ENCODE measurements at places on chromosomes 6 and 20. TPM values are rescaled to one million over a fixed set of nuclear protein-coding genes. Genes with fewer than 3 reads are reported as not detected.
A peak's percentile ranks its signal among the peaks of the same experiment; 100 is the strongest.

Gene ORC3
- total RNA-seq, result 28.0 TPM

DNA sequence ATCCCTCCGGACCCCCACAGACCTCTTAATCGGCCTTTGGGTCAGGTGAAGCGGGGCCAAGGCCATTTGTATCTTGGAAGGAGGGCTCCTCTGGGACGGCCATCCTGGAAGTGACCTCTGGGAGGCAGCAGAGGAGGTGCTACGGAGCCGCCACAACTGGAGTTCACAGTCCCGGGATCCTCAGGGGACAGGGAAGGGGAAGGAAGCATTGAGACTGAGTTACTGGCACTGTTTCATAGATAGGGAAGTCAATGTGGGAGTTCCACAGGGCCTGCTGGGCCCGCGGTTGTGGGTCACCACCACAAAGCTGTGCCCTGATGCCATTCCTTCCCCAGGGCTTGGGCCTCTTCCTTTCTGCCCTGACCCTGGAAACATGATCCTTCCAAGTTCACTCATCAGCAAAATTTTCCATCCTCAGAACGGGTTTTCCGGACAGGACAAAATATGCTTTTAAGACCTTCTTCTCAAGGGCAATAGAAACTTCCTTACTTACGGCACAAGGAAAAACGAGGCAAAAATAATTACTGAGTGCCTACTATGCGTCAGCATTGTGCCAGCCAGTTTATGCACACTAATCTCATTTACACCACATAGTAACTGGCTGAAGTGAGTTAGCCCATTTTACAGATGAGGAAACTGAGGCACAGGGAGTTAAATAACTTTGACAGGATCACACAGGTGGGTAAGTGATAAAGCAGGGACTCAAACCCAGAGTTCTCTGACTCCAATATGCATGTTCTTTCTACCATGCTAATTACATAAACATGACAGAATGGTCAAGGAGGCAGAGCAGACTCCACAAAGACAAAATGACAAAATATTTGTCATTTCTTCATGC lies 143.8 kb downstream of the UNC5CL start:
- DNase-seq, result peak; percentile 66

Gene LRRC73
- 1.2 TPM for total RNA-seq

Gene GPLD1
- 4.9 TPM for total RNA-seq

GRCh38 chr6:87164506-87164905 lies 9.1 kb downstream of the ZNF292 start:
- no peak for DNase-seq

Gene SLC22A3
- 189 TPM for total RNA-seq

Gene GHRH
- not detected for total RNA-seq

Gene ANKRD66
- not detected for total RNA-seq

Gene AKAP7
- 31.8 TPM for total RNA-seq

DNA sequence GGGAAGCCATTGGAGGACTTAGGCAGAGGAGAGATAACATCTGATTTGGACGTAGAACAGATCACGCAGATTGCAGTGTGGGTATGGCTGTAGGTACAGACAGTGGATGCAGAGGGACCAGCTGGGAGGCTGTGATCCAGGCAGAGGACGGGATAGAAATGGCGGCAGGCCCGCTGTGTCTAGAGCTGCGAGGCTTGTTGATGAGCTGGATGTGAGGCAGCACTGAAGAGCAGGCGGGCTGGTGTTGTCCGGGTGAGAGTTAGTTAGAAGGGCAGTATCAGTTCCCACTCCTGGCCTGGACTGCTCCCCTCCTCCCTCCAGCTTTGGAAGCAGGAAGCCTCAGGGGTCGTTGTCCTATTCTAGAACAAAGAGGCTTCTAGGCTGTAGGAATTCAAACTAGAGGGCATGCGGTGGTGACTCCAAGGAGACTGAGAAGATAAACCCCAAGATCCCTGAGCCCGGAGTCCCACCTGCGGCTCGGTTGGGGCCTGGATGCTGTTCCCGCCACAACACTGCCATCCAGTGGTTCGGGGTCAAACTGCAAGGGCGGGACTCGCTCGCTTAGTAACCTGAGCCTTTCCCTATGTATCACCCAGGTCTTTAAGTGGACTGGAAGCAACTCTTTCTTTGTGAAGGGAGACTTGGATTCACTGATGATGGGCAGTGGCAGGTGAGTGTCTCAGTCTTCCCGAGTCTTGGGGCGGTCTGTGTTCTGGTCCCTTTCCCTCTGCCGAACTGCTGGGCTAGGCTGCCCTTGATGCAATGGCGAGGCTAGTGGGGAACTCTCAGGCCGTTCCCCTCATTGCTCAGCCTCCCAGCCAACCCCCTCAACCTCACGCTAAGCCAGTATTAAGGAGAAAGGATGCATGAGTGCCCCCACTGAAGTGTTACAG lies 11.2 kb downstream of the TLDC2 start:
- peak; percentile 91 for DNase-seq

Gene C4A
- total RNA-seq, result 453 TPM

Gene LY6G6F
- not detected for total RNA-seq

GRCh38 chr6:132401618-132402285 lies 477 bp upstream of the MOXD1 start:
- no peak for DNase-seq

- DNase-seq, result no peak
These were observed 9.6 kb upstream of the PLG start for GRCh38 chr6:160692369-160692959.

GRCh38 chr6:2911171-2911570 lies 8.1 kb upstream of the SERPINB9 start:
- no peak for DNase-seq

Gene PHACTR2
- 141 TPM for total RNA-seq

- DNase-seq, result no peak
These were observed 129.1 kb downstream of the SLC24A3 start for GRCh38 chr20:19341348-19342053.

Gene KHDC1L
- total RNA-seq, result not detected

Gene F13A1
- total RNA-seq, result 231 TPM

Gene HCRTR2
- total RNA-seq, result not detected

GRCh38 chr6:108640104-108640503 lies 79.4 kb downstream of the FOXO3 start:
- no peak for DNase-seq

Gene SIRPD
- not detected for total RNA-seq

GRCh38 chr20:51373713-51374455 lies 168.6 kb downstream of the NFATC2 start:
- DNase-seq, result no peak

Gene TNFRSF6B
- total RNA-seq, result 6.1 TPM

DNA sequence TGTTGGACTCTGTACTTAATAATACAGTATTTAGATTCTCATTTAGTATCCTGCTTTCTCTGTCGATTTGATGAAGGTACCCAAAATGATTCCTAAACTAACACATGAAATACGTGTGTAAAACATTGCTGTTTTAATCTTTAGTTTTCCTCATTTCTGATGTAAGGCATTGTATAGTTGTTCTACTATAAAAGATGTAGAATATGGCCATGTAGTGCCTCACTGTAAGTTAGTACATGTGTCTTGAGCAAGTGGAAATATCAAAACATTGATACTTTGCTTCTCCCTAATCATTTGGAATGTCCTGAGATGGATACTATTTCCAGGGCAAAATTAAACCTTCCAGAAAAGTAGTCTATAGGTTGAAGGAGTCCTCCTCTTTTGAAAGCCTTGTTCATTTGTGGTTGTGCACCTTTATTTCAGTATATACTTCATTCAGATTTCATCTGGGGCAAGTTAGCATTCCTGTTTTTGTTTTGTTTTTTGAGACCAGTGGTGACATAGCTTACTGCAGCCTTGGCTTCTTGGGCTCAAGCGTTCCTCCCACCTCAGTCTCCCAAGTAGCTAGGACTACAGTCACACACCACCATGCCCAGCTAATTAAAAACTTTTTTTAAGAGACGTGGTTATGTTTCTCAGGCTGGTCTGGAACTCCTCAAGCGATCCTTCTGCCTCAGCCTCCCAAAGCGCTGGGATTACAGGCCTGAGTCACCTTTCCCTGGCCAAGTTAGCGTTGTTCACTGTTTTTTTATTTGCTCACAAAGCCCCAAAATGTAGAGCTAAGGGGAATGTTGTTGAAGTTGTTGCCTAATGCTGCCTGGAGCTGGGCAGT lies 11.6 kb downstream of the SRSF3 start:
- DNase-seq, result peak; percentile 37

DNA sequence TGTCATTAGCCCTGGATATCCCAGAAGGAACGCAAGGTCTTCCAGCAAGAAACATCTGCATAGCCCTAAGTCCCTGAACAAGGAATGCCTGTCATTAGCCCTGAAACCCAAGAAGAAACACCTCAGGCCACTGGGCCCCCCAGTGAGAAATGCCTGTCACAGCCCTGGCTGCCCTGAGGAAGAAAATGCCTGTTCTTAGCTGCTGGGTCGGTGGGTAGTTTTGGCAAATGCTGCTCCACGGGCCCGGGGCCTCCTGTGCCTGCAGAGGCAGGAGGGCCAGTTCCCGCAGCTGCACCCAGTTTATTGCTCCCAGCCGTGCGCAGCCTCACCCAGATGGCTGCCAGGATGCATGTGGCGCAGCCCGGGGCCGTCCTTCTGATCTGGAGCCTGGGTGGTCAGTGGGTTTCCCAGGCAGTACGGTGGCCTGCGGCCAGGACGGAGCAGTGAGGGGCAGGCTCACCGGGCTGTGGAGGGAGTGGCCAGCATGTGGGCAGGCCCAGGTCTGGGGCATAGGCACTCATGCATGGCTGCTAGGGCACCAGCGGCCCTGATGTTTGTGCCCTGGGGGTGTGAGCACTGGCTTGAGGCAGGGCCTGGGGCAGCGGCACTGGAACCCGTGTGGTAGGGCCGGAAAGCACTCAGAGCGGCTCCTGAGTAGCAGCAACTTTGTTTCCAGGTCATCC lies 219.0 kb downstream of the ERMARD start:
- no peak for DNase-seq

Gene BPI
- total RNA-seq, result 2.3 TPM

Gene CLIC5
- total RNA-seq, result 42.6 TPM

DNA sequence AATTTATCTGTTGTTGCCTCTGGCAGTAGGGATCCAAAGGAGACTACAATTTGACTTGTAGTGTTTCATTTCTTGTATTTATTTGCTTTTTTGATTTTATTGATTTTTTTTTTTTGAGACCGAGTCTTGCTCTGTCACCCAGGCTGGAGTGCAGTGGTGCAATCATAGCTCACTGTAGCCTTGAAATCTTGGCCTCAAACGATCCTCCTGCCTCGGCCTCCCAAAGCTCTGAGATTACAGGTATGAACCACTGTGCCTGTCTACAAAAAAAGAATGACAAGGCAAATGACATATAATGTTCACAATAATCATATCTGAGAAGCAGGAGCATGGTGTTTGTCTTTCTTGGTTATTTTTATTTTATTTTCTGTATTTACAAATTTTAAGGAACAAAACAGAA lies 117.6 kb upstream of the RNF24 start:
- no peak for DNase-seq

DNA sequence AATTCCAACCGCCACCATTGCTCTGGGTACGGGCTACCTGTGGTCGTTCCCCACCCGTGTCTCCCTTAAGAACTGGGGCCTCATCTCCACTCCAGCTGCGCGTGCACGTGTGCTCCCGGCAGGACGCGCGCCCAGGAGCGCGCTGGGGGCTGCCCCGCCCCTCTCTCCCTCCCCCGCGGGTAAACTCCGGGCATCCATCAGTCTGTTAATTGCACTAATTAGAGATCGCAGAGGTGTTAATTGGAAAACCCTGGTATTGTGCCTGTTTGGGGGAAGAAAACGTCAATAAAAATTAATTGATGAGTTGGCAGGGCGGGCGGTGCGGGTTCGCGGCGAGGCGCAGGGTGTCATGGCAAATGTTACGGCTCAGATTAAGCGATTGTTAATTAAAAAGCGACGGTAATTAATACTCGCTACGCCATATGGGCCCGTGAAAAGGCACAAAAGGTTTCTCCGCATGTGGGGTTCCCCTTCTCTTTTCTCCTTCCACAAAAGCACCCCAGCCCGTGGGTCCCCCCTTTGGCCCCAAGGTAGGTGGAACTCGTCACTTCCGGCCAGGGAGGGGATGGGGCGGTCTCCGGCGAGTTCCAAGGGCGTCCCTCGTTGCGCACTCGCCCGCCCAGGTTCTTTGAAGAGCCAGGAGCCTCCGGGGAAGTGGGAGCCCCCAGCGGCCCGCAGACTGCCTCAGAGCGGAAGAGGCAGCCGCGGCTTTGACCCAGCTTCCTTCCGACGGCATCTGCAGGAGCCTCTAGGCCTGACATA lies 14.4 kb downstream of the FOXP4 start:
- no peak for DNase-seq

Gene ZNF334
- 9.0 TPM for total RNA-seq

- DNase-seq, result no peak
These were observed 874.2 kb downstream of the TFAP2A start for GRCh38 chr6:9540534-9541126.

Gene HCK
- total RNA-seq, result 24.0 TPM

Gene SLC22A2
- total RNA-seq, result not detected

DNA sequence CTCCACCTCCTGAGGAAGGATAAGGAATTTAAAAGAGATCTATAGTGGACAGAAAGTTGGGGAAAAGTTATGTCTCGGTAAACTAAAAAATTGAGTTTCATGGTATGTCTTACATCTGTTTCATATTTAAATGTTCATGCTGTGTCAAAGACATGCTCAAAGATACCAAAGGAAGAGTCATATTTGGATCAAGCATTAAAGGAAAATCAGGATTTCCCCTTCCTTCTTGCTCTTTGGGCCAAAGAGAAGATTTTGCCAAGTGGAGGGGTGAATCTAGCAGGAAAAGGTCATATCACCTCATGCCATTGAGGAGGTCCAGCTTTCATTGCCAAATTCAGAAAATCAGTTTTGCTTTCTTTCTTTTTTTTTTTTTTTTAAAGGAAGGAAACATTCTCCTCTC lies 192.4 kb downstream of the OGFRL1 start:
- DNase-seq, result no peak

DNA sequence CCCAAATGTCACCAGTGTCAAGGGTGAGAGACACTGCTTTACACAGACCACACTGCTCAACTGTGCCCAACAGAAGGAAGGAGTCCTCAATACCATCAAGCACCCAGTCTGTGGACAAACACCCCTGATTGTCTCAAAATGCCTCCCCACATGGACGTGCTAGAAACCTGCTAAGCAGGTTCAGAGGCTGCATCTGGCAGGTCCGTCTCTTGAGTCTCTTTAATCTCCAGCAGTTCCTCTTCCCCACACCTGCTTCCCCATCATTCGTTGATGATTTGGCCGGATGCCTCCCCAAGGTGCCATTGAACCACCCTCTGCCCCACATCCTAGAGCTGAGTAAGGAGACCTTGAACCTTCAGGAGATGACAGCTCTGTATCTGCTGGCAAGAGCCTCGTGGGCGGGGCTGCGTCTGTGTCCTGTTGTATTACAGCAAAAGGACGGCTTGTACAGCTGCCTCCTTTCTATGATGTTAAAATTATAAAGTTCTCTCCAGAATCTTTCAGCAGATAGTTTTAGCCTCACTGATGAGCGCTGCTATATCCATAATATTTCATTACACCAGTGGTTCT lies 179.2 kb downstream of the PREX1 start:
- DNase-seq, result no peak

DNA sequence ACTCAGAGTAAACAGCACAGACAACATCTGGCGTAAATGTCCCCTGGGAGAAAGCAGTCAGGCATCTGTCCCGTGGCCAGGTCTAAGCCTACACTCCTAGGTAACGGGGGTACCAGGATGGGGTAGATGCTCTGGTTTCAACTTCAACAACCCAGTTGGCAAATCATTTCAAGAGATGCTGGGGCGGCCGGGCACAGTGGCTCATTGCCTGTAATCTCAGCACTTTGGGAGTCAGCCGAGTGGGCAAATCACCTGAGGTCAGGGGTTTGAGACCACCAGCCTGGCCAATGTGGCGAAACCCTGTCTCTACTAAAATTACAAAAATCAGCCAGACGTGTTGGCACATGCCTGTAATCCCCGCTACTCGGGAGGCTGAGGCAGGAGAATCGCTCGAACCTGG lies 12.3 kb downstream of the PREX1 start:
- no peak for DNase-seq

- no peak for DNase-seq
These were observed 32.3 kb upstream of the SULF2 start for GRCh38 chr20:47817573-47817972.
